ENCODE measurements at places on chromosomes 7 and 10.

DNA sequence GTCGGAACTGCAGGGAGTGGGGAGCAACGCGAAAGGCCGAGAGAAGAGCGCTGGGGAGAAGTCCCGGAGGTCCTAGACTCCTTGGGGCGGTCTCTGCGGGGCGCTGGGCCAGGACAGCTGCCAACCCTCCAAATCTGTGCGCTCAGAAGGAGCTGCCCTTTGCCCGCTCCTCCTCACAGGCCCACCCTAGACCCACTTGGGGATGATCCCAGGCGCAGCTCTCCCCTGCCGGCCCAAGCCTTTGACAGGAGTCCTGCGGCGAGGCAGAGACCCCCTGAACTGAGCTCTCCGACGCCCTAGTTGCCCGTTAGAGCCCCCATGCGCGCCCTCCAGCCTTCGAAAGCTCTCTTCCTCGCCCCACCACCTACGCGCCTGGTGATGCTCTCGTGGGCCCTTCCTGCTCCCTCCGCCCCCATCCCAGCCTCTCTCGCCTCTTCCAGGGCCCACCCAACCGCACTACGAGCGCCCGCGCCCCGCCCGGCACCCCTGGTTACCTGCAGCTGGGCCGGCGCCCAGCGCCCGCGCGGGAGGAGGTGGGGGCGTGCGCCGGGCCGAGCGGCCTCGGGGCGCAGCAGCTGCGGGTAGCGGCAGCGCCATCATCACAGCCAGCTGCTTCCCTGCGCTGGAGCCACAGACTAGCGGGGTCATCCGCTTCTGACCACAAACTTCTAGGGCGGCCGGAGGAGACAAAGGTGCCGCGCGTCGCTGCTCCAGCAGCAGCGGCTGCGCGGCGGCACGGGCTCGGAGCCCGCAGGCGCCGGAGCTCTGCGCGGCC, 353.4 kb downstream of the DNAJB6 start:
- DNase-seq, result no peak

- no peak for DNase-seq
Observed at GRCh38 chr7:116426428-116427156, 72.9 kb upstream of the CAV2 start.

GRCh38 chr10:99395750-99396445, 34.5 kb downstream of the GOT1 start:
- DNase-seq, result peak; percentile 90

DNA sequence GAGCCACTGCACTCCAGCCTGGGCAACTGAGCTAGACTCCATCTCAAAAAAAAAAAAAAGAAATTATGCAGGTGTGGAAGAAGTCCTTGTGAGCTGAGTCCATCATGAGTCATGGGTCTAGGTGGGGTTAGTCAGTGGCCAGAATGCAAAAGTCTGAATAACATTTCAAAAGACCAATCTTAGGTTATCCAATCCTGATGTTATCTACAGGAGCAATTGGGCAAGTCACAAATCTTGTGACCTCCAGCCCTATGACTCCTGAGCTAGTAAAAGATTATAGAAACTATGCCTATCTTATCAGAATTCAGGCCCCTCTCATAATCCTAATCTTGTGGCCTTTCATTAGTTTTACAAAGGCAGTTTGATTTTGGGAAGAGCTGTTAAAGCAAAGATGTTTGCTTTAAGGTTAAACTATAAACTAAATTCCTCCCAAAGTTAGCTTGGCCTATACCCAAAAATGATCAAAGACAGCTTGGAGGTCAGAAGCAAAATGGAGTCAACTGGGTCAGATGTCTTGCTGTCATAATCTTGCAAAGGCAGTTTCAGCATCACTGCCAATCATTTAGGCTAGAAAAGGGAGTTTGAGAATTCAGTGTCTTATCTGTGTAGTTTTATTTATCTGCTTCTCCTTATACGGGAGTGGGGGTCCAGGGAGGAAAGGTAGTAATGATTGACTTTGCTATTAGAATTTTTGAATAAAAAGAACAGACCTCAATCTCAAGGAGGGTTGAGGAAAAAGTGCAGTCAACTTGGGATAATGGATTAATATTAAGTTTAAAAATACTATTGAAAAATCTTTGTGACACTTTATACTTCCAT, 71.2 kb upstream of the TRIM24 start:
- no peak for DNase-seq

- DNase-seq, result no peak
Observed at GRCh38 chr7:137987968-137988367, 13.9 kb downstream of the CREB3L2 start.

DNA sequence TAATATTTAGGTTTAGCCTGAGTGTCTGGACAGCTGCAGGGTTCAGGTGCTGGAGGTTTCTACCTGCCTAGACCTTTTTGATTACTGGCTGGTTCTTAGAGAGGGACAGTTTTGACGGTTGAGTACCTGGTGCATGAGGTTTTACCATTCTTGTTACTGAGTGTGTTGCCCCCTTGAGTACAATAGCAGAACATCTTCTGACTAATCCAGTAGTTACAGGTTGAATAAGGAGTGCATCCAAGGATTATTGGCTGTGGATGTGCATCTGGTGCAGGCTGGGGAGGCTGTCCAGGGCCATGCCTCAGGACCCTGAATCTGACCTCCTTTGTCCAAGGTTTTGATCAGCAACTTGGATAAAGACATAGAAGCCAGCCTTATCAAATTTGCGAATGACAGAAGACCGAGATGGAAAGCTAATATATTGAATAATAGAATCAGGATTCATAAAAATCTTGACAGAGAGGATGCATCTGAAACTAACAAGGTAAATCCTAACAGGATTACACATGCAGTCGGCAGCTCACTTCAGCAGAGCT, 23.1 kb downstream of the PLPP4 start:
- no peak for DNase-seq

GRCh38 chr7:12839508-12840153, 152.2 kb downstream of the ARL4A start:
- DNase-seq, result no peak

- DNase-seq, result no peak
Observed at GRCh38 chr10:126104767-126105166, 208.4 kb downstream of the FANK1 start.

GRCh38 chr7:73850781-73851207, 8.5 kb upstream of the METTL27 start:
- DNase-seq, result peak; percentile 51
